ENCODE measurements at places on chromosomes 12 and 14.

DNA sequence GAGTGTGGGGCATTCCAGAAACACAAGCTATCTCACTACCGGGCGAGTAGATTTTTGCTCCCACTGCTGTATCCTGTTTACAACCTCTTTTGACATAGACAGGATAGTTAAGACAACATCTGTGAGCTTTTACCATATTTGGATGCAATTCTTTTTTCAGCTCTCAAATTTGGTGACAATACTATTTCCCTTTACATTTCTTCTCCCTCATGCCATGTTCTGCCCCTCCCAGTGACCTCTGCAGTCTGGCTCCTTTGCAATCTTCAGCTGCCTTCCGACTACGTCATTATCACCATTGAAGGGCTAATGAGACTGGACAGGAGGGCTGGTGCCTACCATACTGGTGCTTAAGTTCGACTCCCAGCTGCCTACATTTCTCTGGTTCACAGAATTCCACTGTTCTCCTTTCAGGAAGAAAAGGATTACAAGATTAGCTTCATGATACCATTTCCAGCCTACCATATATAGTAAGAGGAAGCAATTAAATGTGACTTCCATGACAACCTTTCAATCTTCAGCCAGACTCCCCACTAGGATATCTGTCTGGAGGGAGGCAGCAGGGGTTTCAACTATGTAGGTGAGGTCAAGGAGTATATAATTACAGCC is 251.6 kb downstream of the PHLDA1 start:
- no peak for DNase-seq

GRCh38 chr12:110266381-110266960 is 14.6 kb upstream of the ATP2A2 start:
- DNase-seq = no peak

GRCh38 chr14:20680843-20681347 is 3.5 kb upstream of the RNASE4 start:
- no peak for DNase-seq

DNA sequence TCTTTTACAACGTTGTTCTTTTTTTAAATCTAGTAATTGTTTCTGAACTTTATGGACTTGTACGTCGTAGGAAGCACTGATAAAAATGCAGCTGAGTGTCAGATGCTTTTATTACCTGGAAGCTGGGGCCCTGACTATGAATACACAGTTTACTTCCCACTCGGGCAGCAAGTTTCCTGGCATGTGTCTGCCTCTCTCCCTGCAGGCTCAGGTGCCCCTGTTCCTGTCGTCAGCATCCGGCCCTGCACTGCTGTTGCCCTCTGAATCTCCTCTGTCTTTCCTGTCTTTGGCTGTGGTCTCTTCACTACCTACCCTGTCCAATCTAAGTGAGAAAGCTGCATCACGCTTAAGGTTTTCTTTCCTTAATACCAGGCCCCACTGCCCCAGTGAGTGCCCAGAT is 75.8 kb downstream of the PELI2 start:
- DNase-seq = no peak

DNA sequence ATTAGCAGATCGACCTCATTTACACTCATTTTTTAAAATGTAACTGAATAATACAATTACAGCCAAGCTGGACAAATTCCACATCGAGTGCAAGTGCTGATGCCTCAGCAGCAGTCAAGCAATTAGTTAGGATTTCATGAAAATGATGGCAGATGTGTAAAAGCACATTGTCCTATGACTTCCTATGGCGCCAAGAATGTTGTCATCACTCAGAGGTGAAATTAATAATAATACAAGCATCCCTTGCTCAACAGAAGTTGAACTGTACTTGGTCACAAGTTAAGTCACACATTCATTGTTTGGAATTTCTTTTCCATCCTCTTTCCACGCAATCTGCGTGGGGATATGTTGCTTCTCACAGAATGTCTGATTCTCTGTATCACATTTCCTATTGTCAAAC is 117.3 kb downstream of the GTF2A1 start:
- DNase-seq = no peak

DNA sequence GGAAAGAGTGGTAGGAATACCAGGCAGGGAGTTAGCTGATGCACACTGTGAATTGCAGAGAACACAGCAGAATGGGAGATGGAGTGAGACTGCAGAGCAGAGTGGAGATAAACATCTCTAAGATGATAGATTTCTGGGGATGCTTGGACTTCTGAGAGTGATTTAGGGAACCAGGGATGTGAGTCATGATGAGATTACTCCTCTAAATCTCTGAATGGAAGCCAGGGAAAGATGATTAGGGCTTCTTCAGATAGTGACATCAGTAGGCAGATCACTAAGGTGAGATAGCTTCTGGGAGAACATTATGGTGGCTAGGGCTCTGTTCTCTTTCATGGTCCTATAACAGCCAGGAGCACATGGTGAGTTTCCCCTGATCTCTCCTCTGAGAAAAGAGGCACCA is 501.5 kb upstream of the USP15 start:
- DNase-seq = no peak

DNA sequence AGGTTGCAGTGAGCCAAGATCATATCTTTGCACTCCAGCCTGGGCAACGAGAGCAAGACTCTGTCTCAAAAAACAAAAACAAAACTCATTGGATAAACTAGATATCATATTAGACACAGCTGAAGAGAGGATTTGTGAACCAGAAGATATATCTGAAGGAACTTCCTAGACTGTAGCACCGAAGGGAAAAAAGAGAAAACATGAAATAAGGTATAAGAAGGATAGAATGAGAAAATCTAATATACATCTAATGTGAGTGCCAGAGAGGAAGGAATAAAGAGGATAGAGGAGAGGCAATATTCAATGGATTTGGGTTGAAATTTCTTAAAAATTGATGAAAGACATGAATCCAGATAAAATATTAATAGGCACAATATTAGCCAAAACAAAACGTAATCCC is 22.5 kb downstream of the TMPRSS12 start:
- no peak for DNase-seq

- no peak for DNase-seq
These were observed 268.2 kb downstream of the ADGRD1 start for GRCh38 chr12:131221957-131222328.

- DNase-seq = peak; percentile 56
These were observed 172.4 kb upstream of the NTF3 start for GRCh38 chr12:5259523-5259922.
